Myocyte (in vitro differentiated cells): ENCODE measurements at places on chromosomes 16 and 17.

GRCh38 chr16:19707569-19708295, 10.3 kb downstream of the KNOP1 start:
- no peak for DNase-seq

DNA sequence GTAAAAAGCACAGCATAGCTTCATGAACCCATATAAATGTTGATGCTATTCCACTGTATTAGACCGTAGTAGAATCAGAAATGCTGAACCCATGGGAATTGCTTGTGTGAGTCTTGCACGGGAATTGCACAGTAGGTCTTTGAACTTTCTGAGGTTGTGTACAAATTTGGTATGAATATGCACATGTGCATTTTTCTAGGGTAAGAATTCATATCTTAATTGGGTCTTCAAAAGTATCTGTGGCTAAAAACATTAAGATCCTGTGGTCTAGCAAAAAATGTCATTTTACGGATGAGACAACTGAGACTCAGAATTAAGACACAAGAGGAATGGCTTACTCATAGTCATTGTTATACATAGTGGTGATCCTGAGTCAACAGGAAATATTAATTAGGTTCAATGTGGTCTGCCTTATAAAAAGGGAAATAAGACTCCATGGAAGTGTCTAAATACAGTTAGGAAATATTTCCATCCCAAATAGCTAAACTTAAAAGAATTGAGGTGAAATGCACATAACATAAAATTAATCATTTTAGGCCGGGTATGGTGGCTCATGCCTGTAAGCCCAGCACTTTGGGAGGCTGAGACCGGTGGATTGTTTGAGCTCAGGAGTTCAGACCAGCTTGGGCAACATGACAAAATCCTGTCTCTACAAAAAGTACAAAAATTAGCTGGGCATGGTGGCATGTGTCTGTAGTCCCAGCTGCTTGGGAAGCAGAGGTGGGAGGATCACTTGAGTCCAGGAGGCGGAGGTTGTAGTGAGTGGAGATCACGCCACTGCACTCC, 22.8 kb downstream of the TAOK1 start:
- DNase-seq, result peak; percentile 27

DNA sequence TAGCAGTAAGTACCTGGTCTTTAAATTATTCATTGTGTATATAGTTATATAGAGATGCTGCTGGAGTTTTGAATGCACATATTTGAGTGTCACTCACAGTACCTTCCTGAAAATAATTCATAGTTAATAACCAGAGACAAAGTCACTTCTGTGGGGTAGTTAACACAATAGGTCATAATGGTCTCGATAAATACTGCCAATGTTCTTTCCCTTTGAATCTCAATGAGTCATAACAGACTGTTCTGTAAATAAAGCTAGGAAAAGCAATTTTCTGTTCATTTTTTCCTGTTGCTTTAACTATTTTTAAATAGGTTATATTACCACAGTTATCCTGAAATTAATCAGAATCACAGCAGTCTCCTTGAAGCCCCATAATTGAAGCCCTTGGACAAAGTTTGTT, 87.2 kb downstream of the MAP2K4 start:
- no peak for DNase-seq

DNA sequence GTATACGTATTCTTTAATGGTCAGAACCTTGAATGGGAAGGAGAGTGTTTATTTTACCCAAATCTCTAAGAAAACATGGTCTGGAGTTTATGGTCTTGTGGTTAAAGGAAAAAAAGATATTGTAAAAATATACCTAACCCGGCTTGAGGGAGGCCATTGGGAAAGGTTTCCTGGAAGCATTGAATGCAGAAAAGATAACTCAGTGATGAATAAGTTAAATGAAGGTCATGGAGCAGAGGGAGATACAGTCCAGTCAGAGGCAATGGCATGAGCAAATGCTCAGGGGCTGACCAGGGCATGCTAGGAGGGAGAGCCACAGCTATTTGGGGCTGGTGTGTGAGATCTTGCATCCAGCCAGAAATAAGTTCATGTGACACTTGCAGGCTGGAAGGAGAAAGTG, 430.4 kb upstream of the CDH5 start:
- no peak for DNase-seq

DNA sequence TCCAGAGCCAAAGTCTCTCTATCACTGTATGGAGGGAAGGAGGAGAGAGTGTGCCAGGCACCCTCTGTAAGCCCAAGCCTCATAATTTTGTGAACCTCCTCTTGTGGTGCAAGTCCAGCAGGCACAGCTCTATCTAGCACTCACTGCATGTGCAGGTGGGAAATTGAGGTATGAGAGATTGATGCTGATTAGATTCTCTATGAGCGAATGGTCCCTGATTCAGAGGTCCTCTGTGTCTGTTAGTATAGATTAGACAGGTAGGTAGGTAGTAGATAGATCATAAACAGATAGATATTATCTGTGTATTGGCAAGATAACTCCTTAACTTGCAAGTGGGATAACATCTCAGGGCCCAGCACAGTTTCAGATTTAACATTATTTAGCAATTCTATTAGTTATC, 209.5 kb downstream of the CNTNAP4 start:
- DNase-seq, result no peak
